ENCODE measurements at places on chromosomes 2 and 18.
A peak's percentile ranks its signal among the peaks of the same experiment; 100 is the strongest.

DNA sequence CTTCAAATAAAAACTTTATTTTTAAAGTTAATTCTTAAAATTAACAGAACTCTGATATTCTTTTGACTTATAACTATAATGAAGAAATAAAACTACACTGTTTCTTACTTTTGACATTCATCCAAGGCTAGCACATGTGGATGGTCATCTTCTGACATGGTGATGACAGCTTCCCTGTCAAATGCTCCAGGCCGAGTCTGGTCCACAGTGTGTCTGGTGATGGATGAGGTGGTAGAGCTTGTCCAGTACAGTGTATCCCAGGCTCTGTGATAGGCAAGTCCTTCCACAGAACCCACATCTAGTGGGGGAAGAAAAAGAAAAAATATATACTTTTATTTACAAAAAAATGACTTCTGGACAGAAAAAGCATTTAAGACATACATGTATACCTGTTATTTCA lies 1529.5 kb downstream of the LRP1B start:
- DNase-seq: no peak

- DNase-seq: no peak
Measured at GRCh38 chr2:186909095-186909494, 60.1 kb upstream of the ZSWIM2 start.

DNA sequence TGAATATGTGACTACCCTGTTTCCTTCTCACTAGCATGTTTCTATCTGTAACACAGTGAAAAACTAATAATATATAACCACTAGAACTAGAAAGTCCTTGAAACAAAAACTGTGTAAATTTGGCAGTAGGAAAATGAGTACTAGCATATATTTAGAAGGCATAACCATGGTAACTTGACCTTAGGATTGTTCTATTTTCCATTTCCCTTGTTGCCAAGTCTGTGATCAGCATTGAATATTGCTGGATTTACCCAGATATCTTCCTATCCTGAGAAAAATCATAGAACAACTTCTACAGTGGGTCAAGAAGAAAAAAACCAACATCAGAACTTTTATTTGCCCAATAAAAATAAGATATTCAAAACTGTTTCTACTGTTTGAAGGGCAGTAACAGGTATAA lies 563.9 kb upstream of the NRXN1 start:
- no peak for DNase-seq

- DNase-seq: no peak
Measured at GRCh38 chr2:201500534-201500933, 49.0 kb downstream of the STRADB start.

DNA sequence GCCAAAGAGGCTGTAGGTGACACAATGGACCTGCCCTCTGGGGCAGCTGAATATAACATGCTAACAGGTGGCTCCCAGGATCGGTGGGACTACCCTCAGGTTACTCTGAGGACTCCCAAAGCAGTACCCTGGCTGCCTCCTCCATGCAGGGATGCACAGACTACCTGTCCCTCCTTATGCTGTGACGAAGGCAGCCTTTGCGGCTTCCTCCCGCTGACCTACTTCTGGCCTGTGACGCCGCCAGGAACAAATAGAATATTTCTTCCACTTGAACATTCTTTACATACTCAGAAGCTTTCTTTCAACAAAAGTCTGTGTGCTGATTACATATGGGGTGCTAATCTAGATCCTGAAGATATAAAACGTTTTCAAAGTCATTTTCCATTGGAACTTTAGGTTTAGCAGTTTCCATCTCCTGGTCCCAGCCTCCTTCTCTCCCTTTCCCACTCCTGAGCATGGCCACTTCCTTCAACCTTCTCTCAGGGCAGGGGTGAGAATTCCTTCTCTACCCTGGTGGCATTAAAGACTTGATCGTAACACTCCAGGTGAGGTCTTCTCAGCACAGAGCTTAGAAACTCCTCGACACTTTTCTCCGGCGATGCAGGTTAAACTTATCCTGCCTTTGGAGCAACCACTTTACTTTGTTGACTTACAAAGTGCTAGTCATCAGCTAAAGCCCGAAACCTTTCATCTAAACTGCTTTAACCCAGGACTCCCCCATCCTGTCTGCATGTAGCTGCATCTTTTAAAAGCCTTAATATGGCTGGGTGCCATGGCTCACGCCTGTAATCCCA lies 58.9 kb upstream of the STK17B start:
- DNase-seq: no peak

- no peak for DNase-seq
Measured at GRCh38 chr2:190714958-190715357, 66.1 kb downstream of the NAB1 start.

- DNase-seq: no peak
Measured at GRCh38 chr2:150735894-150736498, 248.5 kb upstream of the RND3 start.

GRCh38 chr18:22641958-22642357 lies 224.2 kb upstream of the CTAGE1 start:
- no peak for DNase-seq

DNA sequence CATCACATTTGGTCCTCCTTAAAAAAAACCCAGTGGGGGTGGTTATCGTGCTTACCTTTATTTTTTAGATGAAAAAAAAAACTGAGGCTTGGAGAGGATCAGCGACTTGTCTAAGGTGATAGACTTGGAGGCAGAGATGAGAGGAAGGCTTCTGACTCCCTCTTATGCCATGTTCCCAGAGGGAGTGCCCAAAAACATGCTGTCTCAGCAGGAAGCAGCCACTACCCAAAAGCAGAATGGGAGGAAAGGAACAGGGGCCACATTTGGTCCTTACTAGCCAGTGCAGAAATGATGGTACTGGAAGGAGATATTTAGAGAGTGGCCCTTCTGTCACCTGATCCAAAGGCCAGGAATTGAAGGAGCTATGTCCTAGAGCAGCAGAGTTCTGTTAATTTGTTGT lies 118.4 kb downstream of the B3GNT2 start:
- no peak for DNase-seq

- no peak for DNase-seq
Measured at GRCh38 chr2:205739620-205740019, 57.3 kb downstream of the NRP2 start.

GRCh38 chr18:49893036-49893435 lies 79.7 kb upstream of the ACAA2 start:
- DNase-seq: no peak

- peak; percentile 94 for DNase-seq
Measured at GRCh38 chr18:76565238-76566173, 70.5 kb upstream of the ZNF516 start.

- no peak for DNase-seq
Measured at GRCh38 chr2:24083567-24084385, 858 bp downstream of the TP53I3 start.

- no peak for DNase-seq
Measured at GRCh38 chr2:197011801-197012641, 85.5 kb upstream of the PGAP1 start.

DNA sequence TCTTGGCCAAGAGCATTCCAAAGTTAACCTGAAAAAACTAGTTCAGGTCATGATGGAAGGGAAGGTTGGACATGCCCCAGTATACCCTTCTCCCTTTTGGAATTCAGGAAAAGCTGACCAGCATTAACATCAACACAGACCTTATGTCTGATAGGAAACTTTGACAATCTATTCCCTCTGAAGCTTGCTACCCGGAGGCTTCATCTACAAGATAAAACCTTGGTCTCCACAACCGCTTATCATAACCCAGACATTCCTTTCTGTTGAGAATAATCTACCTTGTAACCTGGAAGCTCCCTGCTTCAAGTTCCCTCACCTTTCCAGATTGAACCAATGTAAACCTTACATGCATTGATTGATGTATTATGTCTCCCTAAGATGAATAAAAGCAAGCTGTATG lies 24.7 kb upstream of the IL37 start:
- no peak for DNase-seq

DNA sequence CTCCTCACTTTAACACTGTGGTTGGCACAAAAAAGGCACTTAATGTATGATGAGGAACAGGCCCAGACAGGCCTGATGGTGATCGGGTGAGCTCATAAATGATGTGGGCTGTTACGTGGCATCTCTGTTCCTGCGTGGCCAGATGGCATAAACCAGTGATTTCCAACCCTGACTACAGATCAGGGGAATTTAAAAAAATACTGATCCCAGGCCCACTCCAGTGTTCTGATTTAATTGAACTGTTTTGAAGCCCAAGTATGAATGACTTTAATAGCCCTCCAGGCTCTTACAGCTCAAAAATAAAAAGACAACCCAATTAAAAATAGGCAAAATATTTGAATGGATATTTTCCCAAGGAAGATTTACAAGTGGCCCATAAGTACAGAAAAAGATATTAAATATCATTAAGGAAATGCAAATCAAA lies 48.2 kb downstream of the LIPG start:
- no peak for DNase-seq

GRCh38 chr2:16625201-16625729 lies 40.4 kb downstream of the CYRIA start:
- DNase-seq: no peak

DNA sequence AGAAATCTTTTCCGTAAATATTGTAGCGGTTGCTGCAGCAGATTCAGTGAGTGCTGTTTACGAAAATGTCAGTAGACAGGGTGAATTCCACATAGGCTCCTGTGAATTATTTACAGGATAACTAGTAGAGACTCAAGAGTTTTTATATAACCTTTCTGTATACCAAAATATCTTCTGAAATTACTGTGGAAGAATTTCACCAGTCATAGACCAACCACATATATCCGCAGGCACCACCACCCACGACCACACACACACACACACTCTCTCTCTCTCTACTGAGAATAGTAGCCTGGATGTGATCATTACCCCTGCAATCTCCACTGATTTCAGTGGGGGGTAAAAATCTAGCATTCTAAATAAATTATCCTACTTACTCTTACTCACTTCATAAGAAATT lies 341.8 kb downstream of the RBM43 start:
- no peak for DNase-seq

DNA sequence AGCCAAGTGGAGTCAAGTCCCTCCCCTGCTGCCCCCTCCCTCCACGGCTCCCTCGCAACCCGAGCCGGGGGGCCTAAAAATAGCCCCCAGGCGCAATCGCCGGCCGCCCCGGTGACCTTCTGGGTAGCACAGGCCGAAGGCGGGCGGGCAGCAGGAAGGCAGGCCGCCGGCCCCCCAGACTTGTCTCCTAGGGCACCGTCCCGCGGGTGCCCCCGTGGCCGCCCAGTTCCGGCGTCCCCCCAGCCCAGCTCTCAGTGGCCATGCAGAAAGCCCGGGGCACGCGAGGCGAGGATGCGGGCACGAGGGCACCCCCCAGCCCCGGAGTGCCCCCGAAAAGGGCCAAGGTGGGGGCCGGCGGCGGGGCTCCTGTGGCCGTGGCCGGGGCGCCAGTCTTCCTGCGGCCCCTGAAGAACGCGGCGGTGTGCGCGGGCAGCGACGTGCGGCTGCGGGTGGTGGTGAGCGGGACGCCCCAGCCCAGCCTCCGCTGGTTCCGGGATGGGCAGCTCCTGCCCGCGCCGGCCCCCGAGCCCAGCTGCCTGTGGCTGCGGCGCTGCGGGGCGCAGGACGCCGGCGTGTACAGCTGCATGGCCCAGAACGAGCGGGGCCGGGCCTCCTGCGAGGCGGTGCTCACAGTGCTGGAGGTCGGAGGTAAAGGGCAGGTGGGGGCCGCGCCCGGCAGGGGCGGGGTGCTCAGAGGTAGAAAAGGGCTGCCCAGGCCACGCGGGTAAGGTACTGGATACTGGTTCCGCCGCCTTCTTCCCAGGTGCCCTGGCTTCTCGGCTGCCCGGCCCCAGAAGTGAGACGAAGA lies at the start of gene SPEG:
Gene SPEG (plus strand): TSS at position 126 of the 808 bp plus-strand sequence. CDS start 135 bp downstream, at position 261.
- no peak for DNase-seq

GRCh38 chr2:212832211-212833195 lies 293.9 kb upstream of the ERBB4 start:
- DNase-seq: no peak

GRCh38 chr2:15560988-15561573 lies at the start of gene NBAS:
NBAS (minus strand) TSS chr2:15561334; CDS start chr2:15561304, 30 bp downstream.
- DNase-seq: peak; percentile 95

DNA sequence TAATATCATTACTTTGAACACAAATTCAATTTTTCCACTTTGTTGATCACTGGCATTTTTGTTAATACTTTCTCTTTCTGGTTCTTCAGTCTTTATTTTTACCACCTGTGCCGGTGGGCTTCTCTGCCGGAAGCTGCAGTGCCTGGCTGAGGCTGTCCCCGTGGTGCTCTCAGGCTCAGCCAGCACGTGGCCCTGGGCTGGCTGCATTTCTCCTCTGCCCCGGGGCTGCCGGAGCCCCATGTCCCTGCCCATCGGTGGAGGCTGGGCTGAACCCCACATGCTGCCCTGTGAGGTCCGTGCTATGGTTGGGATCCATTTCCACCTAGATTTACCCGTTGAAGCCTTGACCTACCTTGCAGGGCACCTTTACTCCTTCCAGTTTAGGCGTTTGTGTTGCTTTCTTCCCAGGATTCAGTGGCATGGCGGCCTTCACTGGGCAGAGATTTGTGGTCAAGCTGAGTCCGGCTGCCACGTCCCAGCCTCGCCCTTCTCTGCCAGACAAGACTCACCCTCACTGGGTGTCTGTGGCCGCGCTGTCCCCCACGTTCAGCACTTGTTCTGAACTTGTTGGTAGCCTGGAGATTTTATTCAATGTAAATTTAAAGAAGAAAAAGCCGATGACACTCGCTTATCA lies 12.8 kb upstream of the TMEM18 start:
- DNase-seq: peak; percentile 70

- no peak for DNase-seq
Measured at GRCh38 chr2:117942551-117942950, 71.3 kb downstream of the CCDC93 start.

GRCh38 chr2:197740200-197740599 lies 35.0 kb downstream of the MARS2 start:
- DNase-seq: no peak

DNA sequence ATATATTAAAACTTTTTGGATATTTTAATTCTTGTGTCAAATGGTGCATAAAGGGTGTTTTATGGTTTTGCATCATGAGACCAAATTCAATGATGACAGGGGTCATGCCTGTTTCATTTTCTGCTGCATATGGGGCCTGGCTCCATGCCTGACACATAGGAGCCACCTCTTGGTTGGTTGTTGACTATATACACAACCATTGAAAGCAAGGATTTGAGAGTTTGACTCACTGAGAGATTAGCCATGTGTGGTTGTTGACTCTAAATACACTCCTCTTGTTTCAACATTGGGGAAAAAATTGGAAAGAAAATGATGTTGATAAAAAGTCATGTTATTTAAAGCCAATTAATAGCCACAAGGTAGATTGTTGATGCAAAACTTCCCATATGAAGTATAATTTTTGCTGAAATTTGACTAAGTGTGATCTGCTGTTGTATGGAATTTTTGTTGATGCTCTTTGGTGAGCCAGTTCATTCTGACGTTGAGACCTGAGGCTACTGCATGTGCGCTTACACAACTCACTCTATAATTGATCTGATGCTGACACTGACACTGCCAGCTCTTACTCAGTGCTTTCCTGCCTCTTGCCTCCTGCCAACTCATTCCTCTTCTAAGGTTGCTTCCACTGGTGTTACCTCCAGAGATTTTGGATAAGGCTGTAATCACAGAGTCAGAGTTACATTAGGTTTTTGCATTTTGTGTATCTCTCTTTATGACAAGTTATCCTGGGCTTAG lies 446.2 kb upstream of the SLC14A2 start:
- DNase-seq: no peak

DNA sequence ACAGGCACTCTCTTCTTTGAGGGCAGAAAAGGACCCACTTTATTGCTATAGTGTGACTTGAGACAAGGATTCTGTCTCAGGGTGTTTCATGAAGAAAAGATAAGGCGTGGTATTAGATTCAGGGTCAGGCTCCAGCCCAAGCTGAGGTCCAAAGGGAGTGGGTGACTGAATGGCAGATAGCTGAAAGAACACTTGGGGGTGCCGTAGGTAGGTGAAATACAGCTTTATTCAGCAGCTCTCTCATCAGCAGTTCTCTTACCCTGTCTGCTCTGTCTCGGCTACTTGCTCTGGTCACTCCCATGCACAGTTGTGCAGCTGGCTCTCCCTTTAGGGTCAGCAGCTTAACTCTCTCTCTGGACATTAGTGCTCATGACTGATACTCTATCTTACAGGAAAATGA lies 379.9 kb downstream of the LPIN1 start:
- no peak for DNase-seq
